GM12892 (cell line): ENCODE measurements at places on chromosomes 16 and 17.

GRCh38 chr16:68893710-68894705 lies 50.7 kb downstream of the TANGO6 start:
- no peak for DNase-seq

GRCh38 chr17:72726936-72727335 lies 365.6 kb downstream of the SLC39A11 start:
- DNase-seq = peak; percentile 35

GRCh38 chr16:70646260-70647241 lies at the start of gene IL34:
IL34 (plus strand) TSS chr16:70646559; CDS start chr16:70646948, 389 bp downstream.
- DNase-seq = no peak

DNA sequence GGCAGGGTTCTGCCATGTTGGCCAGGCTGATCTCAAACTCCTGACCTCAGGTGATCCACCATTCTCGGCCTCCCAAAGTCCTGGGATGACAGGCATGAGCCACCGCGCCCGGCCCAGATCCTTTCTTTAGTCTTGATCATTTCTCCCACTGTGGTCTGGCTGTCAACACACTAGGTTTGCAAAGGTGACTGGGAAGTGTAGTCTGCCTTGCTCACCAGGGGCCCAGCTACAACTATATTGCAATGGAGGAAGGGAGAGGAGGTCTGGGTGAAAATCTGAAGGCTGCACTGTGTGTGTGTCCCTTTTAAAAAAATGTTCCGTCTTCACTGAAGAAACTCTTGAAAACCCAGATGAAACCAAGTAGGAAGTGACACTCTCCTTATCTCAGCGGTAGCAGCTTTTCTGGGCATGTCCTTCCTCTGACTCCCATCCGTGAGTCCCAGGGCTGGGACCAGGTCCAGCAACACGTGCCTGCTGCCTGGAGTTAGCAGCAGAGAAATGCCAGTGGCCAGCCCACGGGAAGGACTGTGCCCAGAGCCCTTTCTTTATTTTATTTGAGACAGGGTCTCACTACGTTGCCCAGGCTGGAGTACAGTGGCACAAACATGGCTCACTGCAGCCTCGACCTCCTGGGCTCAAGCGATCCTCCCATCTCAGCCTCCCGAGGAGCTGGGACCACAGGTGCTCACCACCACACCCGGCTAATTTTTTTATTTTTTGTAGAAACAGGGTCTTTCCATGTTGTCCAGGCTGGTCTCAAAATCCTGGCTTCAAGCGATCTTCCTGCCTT lies 17.8 kb upstream of the KIF19 start:
- no peak for DNase-seq

- DNase-seq = no peak
Measured at GRCh38 chr17:1001640-1002411, 4.9 kb downstream of the TIMM22 start.

DNA sequence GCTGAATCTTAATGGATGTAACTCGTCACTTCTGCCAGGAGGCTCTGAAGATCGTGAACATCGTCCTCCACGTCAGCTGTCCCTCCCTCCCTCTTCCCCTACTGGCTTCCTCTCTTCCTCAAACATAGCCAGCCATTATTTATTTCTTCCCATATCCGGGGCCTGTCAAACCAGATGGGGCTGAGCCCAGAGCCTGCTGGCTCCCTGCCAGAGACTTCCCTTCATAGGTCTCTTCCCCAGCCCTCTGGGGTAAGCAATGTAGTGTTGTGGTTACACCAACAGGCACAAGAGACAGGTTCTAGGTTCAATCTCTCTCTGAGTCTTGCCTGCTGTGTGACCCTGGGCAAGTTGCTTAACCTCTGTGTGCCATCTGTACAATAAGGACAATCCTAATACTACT lies 40.1 kb upstream of the ZFP90 start:
- no peak for DNase-seq

DNA sequence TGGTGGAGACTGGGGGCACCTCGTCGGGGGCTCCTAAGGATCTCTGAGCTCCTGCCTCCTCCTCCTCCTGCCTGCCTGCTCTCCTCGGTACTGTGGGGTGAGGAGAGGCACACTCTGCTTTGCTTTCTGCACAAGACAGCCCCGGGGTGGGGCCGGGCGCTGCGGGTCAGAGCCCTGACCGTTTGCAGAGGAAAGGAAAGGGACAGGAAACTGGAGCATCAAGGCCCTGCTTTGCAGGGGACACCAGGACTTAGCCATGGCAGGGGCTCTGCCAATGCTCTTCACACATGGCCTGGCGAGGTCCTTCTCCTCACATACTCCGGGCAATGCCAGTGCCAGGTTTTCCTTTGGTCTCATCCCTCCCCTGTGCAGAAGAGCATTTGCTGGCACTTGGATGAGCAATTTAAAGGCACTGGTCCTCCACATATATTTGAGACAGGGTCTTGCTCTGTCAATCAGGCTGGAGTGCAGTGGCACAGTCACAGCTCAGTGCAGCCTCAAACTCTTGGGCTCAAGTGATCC lies 23.8 kb upstream of the DOC2B start:
- no peak for DNase-seq

DNA sequence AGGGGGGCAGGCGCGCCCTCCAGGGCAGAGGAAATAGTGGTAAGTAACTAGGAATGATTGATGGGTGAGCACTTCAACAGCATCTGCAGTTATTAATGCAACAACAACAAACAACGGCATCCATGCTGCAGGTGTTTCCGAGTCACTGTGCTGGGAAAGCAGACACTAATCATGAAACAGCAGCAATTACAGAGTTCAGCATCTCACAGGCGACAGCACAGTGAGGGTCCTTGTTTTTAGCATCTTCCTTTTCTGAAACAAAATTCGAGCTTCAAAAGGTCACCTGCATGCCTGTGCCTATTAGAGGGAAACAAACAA lies 191.9 kb downstream of the SLC39A11 start:
- DNase-seq = no peak

DNA sequence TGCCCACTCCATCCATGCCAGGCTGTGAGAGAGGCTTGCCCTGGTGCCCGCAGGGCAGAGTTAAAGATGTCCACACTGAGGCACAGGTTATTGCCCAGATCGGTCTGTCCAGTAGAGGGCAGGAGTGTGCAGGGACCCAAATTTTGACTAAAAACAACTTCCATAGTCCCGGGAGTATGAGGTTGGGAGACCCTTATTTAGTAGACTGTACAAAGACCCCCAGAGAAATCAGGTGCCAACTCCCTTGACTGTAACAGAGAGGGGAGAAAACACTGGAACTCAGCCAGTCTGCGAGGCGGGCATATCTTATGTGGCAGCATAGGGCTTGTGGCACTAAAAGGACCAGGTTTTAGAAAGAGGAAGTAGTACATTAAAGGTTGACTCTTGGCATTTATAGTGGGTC lies 43.4 kb downstream of the HNF1B start:
- DNase-seq = peak; percentile 46

DNA sequence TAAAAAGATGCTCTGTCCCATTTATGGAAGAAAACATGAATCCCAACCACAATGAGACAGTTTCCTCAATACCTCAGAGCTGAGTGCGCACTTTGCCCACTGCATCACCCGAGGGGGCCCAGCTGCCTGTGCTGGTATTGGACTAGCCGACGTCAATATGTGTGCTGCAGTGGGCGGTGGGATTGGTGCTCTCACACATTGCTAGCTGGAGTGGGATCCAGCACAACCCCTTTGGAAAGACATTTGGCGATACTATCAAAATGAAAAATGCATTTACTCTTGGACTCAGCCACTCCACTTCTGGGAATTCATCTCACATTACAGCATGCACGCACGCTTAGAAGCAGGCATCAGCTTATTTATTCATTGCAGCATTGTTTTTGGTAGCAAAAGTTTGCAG lies 289.2 kb upstream of the FOXF1 start:
- no peak for DNase-seq

DNA sequence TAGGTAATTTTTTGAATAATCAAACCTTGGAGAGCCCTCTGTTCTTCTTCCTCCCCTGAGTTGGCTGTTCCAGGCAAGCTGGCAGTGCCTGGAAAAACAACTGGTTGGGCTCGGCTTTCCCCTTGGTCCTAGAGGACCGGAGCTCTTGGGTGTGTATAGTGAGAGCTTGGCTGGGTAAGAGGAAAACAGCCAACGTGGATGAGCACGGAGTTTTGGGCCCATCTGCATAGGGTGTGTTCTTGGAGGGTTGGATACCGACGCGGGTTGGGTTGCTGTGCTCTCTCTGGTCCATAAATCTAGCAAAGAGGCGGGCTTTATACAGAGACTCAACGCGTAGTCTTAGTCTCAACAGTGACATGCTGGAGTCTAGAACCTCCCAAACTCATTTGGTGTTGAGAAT lies 23.2 kb downstream of the ITGB3 start:
- no peak for DNase-seq

DNA sequence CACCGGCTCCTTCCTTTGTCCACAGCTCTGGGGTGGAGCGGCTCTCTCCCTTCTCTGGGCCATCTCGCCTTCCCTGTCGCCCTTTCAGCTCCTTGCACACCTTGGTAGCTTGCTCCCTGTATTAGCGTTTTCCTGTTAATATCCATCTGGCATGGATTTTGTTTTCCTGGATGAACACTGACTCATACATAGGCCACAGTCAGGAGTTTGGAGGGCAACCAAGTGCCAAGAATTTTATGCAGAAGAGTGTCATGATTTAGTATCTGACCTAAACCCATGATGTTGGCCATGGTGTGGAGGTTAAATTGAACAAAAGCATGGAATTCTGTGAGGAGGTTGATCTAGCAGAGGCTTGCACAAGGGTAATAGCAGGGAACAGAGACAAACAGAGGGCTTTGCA lies 180.9 kb downstream of the AIPL1 start:
- DNase-seq = no peak

DNA sequence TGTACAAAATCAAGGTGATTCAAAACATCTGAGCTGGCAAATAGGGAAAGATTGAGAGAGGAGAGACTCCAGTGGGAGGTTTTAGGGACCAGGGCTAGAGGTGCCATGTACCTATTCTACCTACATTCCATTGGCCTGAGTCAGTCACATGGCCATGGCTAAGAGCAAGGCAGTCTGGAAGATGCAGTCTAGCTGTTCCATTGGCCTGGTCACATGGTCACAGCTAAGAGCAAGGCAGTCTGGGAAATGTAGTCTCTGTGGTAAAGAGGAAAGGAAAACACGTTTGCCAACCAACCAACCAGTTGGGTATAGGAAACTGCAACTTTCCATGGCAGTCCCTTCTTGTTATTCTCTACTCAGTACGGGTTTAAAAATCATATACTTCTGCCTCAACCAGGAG lies 369.1 kb downstream of the XYLT1 start:
- DNase-seq = no peak

DNA sequence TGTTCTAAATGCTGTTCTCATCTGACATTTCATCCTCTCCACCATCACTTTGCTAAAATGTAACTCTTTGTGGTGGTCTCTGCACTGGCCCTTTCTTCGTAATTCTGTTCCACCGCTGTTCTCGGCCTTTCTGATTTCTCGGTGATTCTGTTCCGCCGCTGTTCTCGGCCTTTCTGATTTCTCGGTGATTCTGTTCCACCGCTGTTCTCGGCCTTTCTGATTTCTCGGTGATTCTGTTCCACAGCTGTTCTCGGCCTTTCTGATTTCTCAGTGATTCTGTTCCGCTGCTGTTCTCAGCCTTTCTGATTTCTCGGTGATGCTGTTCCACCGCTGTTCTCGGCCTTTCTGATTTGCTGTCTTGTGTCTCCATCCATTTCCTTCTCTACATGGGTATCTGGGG lies 12.3 kb downstream of the FOXF1 start:
- DNase-seq = no peak

GRCh38 chr17:74527081-74527480 lies 4.2 kb downstream of the CD300LB start:
- DNase-seq = no peak

DNA sequence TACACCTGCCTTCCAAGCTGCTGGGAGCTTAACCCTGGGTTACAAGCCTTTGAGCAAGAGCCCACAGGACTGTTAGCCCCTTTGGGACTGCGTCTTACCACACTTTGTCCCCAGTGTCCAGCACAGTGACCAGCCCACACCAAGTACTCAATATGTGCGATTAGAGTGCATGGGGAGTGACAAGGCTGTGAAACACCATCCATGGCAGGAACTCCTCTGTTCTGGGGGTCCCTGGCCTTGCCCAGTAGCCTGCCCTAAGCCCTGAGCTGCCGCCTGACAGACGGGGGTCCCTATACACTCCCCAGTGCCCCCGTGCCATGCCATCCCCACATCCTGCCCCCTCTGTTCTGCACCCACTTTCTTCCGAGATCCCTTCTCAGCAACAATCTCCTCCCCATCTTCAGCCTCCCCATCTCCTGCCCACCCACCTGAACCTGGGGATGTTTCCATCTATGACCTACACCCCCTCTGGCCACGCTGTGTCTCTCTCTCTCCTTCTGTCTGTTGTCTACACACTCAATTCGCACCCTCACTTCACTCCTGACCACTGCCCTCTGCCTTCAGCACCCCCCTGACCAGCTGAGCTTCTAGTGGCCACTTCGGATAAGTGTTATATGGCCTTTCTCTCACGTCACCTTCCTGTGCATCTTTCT lies 112.9 kb upstream of the SMURF2 start:
- no peak for DNase-seq
